ENCODE measurements at places on chromosomes 4 and X. TPM values are rescaled to one million over a fixed set of nuclear protein-coding genes. Genes with fewer than 3 reads are reported as not detected.

Gene RHOH
- total RNA-seq: not detected

Gene DAPP1
- not detected for total RNA-seq

Gene CABS1
- total RNA-seq: not detected

Gene ZNF732
- total RNA-seq: 0.31 TPM

Gene TSPAN7
- total RNA-seq: 0.19 TPM

Gene KIT
- total RNA-seq: 1.3 TPM

Gene LANCL3
- 0.12 TPM for total RNA-seq

Gene SMIM31
- not detected for total RNA-seq

Gene RTL3
- total RNA-seq: not detected

Gene TMEM35A
- total RNA-seq: 7.1 TPM

Gene TLL1
- total RNA-seq: under 0.01 TPM

Gene CSN2
- total RNA-seq: not detected

Gene ENPEP
- total RNA-seq: 0.50 TPM

Gene SYP
- total RNA-seq: 0.66 TPM

Gene NKX3-2
- 0.06 TPM for total RNA-seq

Gene DIPK2B
- total RNA-seq: 0.53 TPM

Gene NKX6-1
- total RNA-seq: not detected

Gene LIMCH1
- total RNA-seq: 58.1 TPM

Gene STATH
- not detected for total RNA-seq

Gene SATL1
- not detected for total RNA-seq
